GM04504 (cell line): ENCODE measurements at places on chromosomes 4 and X.

- no peak for DNase-seq
Measured at GRCh38 chrX:77293331-77293995, 153.7 kb upstream of the FGF16 start.

DNA sequence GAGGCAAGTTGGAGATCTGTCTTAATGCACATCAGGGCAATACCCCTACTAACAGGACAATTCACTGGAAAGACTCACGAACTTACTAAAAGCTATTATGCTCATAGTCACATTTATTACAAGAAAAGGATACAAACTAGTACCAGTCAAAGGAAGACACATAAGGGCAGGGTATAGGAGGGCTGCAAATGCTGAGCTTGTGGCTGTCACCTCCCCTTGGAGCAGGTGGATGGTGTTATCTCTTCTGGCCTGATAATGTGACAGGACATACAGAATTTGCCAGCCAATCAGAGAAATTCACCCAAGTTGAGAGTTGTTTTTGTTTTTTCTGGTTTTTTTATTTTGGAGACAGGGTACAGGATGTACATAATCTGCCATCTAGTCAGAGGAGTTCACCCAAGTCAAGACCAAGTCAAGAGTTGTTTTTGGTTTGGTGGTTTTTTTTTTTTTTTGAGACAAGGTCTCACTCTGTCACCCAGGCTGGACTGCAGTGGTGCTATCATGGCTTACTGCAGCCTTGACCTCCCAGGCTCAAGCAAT, 8.8 kb downstream of the HERC5 start:
- DNase-seq = no peak

DNA sequence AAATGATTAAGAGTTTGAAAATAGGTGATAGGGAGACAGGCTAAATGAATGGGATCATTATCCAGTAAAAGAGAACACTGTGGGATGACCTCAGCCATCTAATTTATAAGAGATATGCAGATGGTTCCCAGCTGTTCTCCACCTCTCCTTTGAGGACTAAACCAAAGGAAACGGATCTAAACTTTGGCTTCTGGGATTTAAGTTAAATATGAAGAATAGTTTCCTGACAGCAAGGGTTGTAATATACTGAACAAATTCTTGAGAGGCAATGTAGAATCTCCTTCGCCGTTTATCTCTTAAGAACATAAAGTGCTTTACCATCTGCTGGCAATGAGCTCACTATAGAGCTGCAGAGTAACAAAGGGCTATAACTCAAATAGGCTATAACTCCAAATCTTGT, 35.4 kb upstream of the HPGDS start:
- DNase-seq = no peak

GRCh38 chr4:16622826-16623225, 275.6 kb downstream of the LDB2 start:
- no peak for DNase-seq

GRCh38 chr4:114272226-114272625, 292.8 kb upstream of the ARSJ start:
- DNase-seq = peak; percentile 85

- DNase-seq = peak; percentile 28
Measured at GRCh38 chr4:52234561-52235440, 183.7 kb downstream of the SPATA18 start.

DNA sequence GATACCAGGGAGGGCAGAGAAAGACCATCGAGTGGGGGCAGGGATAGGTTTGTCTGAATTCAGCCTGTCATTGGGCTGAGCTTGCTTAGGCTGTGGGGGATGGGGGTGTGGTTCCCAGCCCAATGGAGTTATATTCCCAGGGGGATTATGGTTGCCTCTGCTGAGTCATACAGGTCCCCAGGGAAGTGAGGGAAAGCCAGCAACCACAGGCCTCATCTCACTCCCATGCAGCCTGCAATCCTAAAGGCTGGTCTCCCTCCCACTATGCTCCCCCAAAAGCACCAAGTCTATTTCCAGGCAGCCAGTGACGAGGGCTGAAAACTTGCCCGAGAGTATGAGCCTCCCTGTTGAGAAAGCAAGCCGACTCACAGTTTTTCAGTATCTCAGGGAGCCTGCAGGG, 39.3 kb downstream of the AFM start:
- peak; percentile 32 for DNase-seq

GRCh38 chr4:8308856-8309771, 39.6 kb downstream of the HTRA3 start:
- no peak for DNase-seq

DNA sequence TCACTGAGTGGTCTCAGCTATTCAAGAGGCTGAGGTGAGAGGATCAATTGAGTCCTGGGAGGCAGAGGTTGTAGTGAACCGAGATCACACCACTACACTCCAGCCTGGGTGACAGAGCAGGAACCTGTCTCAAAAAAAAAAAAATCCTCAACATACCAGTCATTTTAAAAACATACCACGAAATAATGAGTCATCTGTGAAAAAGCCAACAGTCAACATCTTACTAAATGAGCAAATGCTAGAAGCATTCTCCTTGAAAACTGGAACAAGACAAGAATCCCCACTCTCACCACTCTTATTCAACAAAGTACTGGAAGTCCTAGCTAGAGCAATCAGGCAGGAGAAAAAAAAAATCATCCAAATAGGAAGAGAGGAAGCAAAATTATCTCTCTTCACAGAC, 104.0 kb upstream of the ARHGEF9 start:
- DNase-seq = peak; percentile 25

DNA sequence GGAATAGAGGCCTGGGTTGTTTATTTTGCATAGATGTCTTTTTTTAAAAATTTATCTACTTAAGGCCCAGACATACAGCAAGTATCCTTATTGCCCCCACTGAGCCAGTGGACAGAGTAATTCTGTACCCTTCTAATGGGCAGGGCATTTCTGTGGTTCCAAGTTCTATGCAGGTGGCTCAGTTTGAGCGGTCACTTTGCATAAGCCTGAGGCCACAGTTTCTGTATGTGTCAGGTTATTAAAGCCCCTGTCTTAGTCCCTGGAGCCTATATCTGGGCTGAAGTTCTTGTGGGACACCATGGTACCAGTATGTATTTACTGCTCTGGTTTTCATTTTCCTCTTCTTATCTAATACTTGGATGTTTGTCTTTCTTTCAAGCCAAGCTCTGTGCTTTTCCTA, 168.8 kb downstream of the MID1IP1 start:
- DNase-seq = no peak

DNA sequence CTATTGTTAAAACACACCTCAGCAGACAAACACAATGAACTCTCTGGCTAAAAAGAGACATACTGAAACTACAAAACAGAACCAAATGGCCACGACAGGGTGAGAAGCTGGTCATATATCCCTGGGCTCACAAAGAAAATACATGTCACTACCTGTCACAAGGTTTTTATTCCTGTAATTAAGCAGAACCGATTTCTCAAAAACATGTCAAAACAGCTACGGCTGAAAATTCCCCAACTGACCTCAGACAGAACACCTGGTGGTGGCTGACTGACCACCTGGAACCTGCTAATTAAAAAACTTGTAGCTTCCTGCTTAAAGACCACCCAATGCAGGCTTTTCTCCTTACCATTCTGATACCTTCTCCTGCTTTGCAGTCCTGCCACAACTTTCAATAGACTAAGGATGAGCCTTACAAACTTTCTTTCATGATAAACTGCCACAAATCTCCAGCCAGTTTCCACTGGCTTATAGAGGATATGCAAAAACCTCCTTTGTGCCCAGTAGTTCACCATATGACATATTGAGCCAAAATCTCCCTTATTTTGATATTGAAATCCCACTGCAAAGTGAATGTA, 571.9 kb downstream of the SPOCK3 start:
- no peak for DNase-seq

DNA sequence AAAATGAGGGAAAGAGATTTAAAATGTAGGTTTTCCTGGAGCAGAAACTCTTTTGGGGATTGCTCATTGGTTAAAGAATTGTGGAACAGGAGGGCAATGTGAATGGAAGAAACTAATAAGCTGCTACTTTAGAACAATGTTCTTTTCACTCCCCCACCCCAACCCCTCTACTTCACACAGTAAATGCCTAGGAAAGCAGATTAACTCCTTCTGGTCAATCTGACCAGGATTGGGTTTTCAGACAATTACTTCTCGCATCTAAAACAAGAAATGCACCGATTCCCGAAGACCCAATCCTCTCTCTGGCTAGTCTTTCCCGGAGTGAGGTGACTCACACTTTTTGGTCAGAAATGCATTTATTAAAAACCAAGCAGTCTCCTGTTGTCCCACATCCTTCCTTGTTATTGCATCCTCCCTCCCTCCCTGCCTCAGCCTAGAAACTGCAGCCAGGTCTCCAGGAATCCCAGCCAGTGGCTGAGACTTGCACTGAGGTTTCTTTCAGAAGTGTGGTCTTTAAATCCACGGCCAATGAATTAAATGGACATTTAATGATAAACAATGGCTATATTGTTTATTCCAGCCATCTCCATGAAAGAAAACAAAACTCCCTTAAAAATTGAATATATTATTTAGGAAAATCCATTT, 21.4 kb downstream of the MFAP3L start:
- no peak for DNase-seq

DNA sequence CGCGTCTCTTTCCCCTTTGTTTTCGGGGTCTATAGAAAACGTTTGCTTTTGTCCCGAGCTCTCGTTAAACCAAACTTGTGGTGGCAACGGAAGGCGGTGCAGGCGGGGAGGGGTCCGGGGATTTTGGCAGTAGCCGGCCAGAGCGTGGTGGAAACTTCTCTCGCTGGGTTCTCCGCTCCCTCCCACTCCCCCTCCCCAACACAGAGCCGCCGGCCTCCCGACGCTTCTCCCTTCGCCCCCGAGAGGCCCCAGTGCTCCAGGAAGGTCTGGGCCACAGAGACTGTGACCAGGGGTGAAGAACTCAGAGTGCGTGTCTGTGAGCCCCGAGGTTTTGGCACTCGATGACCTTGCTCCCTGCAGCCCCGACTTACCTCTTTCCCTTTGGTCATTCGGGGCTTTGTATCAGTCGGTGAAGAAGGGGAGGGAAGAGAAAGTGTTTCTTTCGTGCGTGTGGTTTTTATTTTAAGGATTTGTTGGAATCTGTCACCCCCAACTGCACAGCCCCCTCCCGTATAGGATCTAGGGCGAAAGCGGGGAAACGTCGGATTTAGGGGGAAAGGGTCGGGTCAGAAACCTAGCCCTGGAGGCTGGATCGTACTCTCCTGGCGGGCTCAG, 9.0 kb upstream of the BCOR start:
- DNase-seq = no peak

DNA sequence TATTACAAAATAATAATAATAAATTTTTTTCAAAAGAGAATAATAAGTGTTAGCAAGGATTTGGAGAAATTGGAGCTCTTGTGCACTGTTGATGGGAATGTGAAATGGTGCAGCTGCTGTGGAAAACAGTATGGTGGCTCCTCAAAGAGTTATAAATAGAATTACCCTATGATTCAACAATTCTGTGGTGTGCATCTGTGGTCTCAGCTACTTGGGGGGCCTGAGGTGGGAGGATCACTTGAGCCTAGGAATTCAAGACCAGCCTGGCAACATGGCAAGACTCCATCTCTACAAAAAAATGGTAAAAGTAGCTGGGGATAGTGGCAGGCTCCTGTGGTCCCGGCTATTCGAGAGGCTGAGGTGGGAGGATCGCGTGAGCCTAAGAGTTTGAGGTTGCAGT, 19.6 kb downstream of the MND1 start:
- DNase-seq = no peak

GRCh38 chrX:31038575-31039326, 33.1 kb downstream of the FTHL17 start:
- peak; percentile 3 for DNase-seq

- no peak for DNase-seq
Measured at GRCh38 chr4:110518889-110519490, 43.0 kb downstream of the ENPEP start.

DNA sequence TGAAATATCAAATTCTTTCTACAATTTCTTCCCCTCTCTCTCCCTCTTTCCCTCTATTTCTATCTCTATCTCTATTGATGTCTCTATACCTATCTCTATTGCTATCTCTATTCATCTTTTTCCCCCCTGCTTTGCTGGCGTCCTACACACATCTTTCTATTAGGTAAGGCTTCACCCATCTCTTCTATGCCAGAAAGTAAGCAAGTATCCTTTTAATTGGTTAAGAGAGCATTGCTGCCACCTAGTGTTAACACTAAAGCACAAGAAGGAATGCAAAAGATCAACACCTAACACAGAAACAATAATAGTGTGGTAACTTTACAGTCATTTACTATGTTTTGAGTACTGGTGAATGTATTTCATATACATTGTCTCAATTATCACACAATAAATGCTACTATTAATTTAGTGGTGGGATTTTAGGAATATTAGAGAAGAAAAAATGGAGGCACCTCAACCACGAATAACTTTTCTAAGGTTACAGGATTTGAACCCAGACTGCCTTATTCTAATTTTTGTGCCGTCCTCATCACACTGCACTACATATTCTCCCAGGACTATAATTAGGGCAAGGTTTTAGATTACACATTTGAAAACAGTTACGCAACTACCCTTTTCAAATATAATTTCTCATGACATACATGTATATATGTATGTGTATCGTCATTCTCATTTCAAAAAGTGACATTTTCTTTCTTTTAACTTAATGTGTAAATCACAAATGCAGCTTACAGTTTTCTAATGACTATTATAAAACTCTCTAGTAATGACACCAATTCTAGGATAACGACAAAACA, 3.7 kb upstream of the C4orf36 start:
- DNase-seq = peak; percentile 51

DNA sequence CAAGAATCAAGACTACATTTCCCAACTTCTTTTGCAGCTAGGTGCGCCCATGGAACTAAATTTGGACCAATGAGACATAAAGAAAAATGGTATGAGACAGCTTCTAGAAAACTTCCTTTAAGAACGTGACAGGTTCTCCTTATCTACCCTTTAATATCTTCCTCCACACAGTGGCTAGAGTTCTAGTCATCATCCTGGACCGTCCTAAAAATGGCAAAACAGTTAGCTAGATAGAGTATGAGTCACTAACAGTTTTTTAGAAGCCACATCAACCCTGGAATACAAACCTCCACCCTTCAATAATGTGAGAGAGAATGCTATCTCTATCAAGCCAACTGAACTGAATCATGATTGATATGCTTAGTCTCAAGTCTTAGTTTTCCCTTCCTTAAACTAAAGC, 267.9 kb upstream of the SLC7A11 start:
- no peak for DNase-seq

- no peak for DNase-seq
Measured at GRCh38 chr4:26397086-26397485, 76.3 kb downstream of the RBPJ start.

DNA sequence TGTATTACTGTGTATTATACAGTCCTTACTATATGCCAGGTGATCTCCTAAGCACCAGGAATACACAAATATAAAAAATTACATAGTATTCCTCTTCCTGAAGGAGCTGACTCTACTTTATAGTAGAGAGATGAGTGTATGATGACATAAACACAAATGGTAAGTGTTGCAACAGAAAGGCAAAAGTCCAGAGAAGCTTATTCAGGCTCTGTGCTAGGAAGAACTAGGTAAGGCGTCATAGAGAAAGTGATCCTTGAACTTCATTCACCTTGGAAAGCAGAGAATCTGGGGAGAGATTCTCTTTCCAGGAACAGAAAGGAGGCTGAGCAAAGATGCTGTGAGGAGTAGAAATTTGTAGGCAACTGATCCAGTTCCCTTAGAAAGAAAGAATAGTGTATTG, 115.0 kb upstream of the KCNIP4 start:
- no peak for DNase-seq
